ENCODE measurements at places on chromosomes 1 and 21.

DNA sequence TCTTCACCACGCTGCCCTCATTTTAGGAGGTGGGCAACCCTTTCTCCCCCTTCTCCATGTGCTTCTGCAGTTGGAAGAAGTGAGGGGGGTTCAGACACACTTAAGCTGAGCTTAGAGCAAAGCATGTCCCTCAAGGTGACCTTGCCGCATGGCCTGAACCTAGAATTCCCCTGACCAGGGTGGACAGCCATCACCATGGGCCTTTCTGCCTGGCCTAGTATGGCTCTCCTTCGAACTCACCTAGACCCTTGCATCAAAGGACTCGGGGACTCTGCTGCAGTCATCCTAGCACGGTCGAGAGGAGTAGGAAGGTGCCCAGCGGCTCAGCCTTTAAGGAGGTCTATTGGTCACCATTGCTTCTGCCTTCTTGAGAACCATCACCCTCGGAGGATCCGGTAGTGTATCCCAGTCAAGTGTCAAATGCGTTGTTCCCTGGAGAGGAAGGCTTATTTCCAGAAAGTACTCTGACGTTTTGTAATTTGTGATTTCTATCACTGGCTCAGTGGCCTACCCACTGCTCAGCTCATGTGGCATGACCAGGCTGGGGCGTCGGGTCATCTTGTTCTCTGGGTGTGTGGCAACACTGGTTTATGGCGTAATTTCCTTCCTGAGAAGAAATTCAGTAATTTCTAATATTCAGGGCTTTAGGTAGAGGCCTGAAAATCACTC, at the start of gene KCNE1:
Gene KCNE1, minus strand, starts transcription at position 424 of the 669 bp plus-strand sequence. CDS start 62,576 bp downstream, outside the sequence.
- no peak for DNase-seq

DNA sequence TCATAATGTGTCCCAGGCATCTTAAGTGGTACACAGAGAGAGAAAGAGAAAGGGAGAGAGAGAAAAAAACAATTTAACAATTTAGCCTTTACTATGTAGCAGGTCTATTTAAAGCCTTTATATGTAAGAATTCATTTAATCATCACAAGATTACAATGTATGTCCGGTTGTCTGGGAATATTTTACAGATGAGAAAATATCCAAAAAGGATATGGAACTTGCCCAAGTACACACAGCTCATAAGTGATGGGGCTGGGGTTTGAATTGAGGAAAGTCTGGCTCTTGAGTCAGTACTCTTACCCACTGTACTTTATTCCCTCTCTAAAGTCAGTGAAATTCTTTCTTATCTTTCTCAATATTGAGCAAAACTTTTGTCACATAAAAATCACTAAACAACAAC, 104.6 kb downstream of the LYPLAL1 start:
- DNase-seq, result no peak

DNA sequence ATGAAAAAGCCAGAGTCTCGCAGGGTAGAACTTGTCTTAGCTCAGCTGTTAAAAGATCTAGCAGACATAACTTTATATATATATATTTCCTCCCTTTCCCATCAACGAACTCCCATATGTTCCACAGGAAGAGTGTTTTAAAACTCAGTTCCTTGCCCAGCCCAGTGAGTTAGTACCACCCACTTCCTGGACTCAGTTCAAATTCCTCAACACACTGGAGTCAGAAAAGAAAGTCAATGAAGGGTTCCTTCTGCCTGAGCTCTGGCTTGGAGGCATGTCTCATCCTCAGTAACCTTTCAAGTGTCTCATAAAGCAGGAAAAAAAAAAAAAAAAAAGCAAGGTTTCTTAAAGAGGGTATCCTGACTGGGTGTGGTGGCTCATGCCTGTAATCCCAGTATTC, 15.6 kb downstream of the TPM3 start:
- DNase-seq, result no peak

DNA sequence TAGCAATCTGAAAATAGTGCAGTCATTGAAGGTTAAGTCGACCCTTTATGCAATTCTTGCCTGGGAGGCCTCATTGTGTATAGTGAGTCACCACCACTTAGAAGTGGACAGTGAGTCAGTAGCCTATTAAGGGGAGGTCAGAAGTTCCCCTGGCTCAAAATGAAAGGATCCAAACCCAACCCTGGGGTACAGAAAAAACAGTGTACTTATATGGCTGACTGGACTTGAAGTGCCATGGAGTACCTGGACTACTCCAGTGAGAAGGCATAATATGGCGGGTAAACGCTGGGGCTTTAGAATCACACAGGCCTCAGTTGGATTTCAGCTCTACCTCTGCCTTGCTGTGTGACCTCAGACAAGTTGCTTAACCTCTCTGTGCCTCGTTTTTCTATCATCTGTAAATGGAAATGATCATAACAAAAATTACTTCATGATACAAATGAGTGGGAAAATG, 2.2 kb upstream of the BCL9 start:
- DNase-seq, result no peak

GRCh38 chr21:44317871-44318270, 18.0 kb downstream of the PFKL start:
- no peak for DNase-seq

- no peak for DNase-seq
Observed at GRCh38 chr1:91744953-91745639, 140.9 kb downstream of the TGFBR3 start.

- DNase-seq, result no peak
Observed at GRCh38 chr1:103107741-103108375, 464 bp downstream of the COL11A1 start.

GRCh38 chr1:53508991-53509666, 49.9 kb downstream of the DMRTB1 start:
- no peak for DNase-seq

GRCh38 chr1:225750420-225750819, 27.2 kb upstream of the SRP9 start:
- DNase-seq, result no peak

DNA sequence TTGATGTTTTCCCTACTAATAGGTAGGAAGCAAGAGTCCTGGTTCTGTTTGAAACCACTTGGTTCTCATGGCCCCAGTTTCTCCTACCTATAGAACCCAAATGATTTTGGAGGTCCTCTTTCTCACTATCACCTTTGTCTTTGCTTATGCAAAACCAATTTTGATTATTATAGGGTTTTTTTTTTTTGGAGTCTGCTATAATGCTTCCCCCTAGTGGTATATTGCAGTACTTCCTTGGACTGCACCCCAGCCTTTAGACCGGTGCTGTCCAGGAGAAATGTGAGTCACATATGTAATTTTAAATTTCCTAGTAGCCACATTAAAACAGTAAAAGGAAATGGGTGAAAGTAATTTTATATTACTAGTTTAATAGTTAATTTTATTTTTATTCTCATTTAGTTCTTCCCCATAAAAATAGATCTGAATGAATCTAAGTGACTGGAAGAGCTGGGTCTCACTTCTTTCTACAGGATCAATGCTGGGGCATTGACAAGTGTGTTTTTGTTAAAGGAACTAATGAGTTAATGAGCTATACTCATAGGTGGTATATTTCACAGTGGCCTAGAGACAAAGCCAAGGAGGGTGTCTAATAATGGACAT, 10.6 kb downstream of the FCMR start:
- DNase-seq, result no peak

DNA sequence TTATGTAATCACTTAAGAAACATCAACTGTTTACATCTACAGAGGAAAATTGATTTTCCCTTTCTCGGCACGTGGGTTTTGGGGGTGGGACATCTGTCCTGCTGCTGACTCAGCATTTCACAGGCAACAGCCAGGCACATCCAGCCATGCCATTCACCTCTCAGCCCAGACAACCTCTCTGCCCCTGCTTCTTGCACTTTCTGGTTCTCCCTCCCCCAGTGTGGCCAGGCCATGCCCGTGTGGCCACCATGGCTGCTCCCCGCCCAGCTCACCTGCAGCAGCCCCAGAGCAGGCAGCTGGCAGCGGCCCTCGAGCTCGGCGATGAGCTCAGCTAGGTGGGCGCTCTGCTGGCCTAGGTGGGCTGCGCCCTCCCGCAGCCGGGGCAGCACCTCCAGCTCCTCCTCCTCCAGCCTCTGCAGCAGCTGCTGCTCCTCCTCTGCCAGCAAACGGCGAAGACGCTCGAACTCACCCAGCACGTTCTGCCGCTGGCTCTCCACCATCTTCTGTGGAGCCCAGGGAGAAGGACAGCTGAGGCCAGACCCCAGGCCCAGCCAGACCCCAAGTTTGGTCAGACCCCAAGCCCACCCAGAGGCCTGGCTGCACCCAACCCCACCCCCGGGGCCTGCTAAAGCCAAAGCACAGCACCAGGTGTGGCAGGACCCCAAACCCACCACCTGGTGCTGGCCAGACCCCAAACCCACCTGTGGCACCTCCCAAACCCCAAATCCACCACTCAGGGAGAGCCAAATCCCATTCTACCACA, 5.8 kb downstream of the TRIM11 start:
- DNase-seq, result no peak

DNA sequence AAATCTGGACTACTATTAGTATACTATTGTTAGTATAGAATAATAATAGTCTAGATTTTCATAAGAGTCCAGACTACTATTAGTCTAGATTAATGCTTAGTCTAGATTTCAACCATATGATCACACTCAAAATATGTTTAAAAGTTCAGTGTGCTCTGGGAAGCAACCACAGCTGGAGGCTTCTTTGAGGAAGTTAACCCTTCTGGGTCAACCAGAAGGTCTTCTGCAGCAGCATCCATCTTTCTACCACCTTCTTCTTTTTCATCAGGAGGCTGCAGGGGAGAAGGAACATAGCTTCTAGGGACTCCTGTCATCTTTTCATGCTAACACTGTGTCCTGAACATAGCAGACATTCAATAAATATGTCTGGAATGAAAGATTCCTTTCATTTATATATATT, 51.2 kb upstream of the DNAJC6 start:
- no peak for DNase-seq

DNA sequence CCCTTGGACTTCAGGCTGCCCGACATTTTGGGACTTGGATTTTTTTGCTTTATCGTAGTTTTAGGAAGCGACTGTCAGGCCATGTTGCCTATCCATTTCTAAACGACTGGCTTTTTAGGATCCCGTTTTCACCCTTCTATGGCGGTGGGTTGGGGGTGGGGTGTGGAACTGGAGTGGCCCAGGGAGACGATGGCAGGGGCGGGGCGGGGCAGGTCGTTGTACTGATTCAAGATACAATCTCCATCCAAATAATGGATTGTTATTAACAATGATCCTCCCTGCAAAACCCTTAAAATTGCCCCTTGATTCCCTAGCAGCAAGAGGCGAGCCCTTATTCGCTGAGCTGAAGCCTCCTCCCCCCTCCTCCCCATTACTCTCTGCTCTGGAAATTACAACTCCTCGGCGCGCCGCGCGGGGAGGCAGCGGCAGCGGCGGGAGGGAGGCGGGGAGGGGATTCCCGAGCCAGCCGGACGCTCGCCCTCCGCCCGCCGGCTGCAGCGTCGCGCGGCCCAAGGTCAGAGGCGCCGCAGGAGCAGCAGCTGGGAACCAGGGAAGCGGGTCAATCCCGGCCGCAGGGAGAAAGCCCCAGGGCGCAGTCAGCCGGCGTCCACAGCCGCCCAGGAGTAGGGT, at the start of gene TRIM67:
Gene TRIM67, plus strand, starts transcription at position 392 of the 630 bp plus-strand sequence. CDS start 912 bp downstream, outside the sequence.
- no peak for DNase-seq
